Activated CD4-positive, alpha-beta memory T cell treated with anti-CD3 and anti-CD28 coated beads for 36 hours (primary cell): ENCODE measurements at places on chromosomes 13 and 19. TPM values are rescaled to one million over a fixed set of nuclear protein-coding genes. Genes with fewer than 3 reads are reported as not detected.

DNA sequence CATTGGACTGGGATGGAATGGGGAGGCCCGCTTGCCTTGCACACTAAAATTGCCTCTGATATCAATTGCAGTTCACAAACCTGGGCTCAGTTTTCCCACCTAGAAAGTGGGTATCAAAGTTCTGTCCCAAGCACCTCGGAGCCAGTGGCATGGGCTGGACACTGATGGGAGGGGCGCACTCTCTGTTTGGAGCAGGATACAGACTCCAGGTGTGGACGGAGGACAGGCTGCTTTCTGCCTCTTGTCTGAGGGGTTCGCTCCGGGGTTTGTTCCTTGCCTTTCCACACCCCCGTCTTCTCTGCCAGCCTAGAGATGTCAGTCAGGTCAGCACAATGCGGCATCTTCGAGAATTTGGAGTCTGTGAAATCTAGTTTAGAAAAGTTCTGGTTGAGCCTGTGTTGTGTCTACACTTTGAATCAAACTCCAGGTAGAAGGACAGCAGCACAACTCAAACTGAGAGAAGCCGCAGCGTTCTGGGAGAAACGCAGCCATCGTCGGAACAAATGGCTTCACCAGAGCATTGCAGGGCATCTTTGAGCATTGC is 141.9 kb downstream of the TEX29 start:
- DNase-seq: no peak

The KASH5 gene
- 2.6 TPM for total RNA-seq

The KLK14 gene
- 0.61 TPM for total RNA-seq

The TMEM145 gene
- not detected for total RNA-seq

DNA sequence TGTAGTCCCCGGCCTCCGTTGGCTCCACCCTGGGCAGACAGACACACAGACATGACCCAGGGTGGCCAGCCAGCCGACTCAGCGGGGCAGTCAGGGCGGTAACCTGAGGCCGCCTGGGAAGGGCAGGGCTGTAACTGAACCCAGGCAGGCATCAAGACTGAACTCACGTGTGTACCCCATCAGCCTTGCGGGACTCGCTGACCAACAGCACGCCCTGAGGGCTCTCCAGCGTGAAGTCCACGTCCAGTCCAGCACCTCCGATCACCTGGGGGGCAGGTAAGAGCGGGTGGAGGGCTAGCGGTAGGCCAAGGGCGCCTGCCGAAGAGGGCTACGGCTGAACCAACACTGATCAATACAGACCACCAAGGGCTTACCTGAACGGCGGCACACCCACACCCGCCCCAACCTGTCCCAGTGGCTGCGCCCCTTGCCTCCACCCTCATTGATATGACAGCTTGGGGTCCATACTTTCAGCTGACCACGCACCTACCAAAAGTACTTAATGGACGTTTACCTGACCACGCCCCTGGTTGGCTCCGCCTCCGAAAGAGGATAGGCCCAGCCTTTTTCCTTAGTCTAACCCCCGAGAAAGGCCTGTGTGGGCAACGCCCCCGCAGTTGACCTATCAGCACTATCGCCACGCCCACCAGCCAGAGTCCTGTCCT is 791 bp downstream of the TMED1 start:
- DNase-seq: no peak

The SIX5 gene
- 2.4 TPM for total RNA-seq

The MEIS3 gene
- 0.26 TPM for total RNA-seq

The CEACAM19 gene
- 0.57 TPM for total RNA-seq

The TTYH1 gene
- not detected for total RNA-seq

DNA sequence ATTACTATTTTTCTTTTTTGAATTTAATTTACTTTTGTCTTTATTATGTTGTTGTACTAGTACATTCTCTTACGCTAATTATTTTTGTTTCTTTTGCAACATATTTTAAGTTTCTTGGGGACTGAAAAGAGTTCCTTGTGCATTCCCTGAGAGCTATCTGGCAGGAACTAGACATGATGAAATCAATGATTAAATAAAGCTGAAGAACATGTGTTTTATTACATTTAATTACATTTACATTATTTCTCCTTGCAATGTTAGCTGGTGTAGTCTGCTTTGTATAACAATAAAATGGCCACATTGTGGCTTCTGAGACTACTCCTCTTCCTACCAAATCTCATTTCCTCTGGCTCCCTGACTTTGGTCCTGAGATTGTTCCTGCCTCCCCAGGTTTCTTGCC is 244.9 kb downstream of the NDFIP2 start:
- no peak for DNase-seq

DNA sequence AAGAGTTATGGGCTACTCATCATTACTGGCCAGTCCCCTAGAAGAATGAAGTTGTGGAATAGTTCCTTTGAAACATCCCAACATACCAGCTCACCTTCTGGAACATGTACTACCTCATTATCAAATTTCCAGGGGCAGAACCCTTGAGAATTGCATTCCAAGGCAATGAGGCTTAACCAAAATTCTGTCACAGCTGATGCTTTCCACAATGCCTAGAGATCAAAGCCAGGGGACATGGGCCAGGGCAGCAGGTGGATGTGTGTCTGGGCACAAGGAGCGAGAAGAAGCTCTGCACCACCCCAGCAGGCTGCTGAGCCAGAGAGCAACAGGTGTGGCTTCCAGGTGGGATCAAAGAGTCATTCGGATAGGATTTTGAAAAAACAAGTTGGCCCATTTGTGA is 362.1 kb downstream of the EFNB2 start:
- DNase-seq: no peak

DNA sequence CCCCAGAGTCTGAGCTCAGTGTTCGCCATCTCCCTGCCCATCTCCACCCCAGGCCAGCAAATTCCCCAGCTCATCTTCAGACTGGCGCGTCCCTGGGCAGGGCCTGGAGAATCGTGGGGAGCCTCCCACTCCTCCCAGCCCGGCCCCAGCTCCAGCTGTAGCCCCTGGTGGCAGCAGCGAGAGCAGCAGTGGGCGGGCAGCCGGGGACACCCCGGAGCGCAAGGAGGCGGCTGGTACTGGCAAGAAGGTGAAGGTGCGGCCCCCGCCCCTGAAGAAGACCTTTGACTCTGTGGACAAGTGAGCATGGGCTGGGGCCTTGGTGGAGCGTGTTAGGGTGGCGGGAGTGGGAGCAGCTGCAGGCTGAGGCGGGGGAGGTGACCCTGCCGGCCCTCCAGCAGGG is 8.4 kb upstream of the PRR19 start:
- no peak for DNase-seq

DNA sequence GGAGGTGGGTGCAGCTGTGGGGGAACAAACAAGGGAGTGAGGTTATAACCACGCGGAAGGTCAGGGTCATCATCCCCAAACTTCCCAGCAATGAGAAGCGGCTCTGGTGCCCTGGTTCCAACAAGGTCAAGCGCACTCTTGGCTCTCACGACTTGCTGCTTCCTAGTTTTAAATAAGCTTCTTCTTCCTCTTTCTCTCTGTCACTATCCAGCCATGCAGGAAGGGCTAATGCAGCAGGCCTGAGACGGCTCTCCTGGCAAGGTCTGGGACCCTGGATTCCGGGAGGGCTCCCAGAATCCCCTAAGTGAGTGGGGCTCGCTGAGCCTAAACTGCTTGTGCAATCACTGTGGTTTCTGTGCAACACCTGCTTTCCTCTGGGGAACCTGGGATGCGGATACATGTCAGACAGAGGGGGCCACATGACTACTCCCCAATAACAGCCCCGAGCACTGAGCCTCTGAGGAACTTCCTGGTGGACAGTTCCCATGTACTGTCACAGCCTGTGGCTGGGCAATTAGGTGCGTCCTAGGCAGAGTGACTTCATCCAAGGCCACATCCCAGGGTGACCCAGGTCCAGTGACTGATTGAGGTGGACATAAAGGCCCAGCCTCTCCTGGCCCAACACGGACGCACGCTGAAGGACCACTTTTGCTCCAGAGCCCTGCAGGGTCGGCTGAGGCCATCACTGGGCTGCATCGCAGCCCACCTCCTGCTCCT is 24.2 kb downstream of the VRK3 start:
- DNase-seq: no peak

The CDC42EP5 gene
- total RNA-seq: not detected

DNA sequence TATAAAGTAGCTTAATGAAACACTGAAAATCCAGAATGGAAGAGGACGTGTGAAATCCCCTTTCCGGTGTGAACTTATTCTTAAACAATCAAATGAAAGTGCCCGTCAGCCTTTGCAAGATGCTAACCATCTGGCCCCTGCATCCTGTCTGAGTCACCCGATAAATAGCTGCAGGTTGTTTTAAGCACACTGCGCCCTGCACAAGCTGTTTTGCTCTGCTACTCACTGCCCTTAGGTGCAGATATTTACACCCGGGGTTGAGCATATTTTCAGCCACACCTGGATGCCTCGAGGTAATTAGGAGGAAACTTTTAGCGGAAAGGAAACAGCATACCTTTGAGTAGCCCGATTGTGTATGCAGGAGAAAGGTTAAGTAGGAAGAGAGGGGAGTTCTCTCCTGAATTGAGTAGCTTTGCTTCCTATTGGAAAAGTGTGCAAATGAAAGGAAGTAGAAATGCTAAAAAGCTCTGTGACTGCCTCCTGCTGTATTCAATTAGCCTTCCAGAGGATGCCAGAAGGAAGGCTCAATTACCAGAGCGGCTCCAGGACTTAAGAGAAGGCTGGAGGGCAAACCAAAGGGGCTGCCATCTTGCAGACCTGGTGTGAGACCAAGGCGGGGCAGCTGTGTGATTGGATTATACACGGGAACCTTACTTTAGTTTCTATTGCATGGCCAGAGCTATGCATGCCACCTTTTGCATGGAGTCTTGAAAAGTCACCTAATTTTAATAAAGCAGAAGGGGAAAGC is 42.5 kb downstream of the IRS2 start:
- peak; percentile 42 for DNase-seq

- DNase-seq: no peak
Observed at GRCh38 chr19:8261881-8262280, 46.3 kb downstream of the CD320 start.

The OR7C1 gene
- not detected for total RNA-seq

The CATSPERD gene
- not detected for total RNA-seq

DNA sequence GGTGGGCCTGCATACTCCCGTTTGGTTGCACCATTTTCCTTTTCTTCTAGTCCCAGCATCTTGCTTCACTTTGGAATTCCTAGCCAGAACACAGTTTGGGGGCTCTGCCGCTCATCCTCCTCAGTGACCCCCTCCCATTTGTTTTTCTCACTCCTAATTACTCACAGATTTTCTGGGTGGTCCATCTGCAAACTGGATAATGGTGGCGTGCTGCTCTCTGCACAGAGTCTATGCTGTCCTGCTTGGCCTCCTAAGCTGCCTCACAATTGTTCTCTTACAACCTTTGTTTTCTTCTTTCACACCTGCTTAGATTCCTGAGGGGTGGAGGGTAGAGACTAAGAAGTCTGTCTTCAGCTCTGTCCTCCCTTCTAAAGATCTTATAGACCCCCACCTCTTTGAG is 80.8 kb downstream of the SHISA2 start:
- DNase-seq: no peak

DNA sequence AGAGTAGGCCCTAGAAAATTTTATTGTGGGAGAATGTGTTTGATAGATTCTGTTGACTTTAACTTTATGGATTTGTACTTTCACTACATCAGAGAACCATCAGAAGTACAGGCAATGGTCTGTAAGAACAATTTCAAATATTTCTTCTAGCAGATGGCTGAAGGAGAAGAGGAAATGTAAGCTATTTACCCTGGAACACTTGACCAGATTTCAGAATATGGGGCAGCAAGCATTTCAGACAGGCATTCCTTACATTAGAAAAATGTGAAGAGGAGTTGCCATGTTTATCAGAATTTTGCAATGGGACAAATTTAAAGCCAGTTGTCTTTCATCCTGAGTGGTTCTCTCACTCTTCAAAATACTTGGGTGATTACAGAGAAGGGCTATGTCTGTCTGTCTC is 7.5 kb downstream of the FRY start:
- no peak for DNase-seq

- peak; percentile 89 for DNase-seq
Observed at GRCh38 chr19:8252922-8253589, 43.9 kb downstream of the CERS4 start.

DNA sequence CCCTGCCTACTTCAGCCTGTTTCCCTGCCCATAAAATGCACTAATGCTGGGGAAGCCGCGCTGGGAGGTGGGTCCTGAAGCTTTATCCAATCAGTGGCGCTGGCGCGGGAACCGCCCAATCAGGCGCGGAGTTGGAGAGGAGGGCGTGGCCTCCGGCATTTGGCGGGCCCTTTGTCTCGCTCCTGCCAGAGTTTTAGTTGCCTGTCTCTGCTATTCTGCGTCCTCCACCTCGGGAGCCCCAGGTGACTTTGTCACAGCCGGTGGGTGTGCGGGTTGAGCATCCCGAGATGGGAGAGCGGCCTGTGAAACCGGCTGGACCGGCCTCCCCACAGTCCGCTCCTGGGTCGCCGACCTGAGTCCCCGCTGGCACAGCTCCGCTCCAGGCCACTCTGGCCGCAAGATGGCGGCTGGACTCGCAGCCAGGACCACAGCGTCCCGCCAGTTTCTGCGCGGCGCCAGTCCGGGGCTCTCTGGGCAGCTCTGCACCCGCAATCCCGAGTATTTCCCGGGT is 30.7 kb upstream of the ZNF429 start:
- DNase-seq: peak; percentile 94

GRCh38 chr19:18265582-18265981 is 8.7 kb downstream of the IQCN start:
- no peak for DNase-seq

DNA sequence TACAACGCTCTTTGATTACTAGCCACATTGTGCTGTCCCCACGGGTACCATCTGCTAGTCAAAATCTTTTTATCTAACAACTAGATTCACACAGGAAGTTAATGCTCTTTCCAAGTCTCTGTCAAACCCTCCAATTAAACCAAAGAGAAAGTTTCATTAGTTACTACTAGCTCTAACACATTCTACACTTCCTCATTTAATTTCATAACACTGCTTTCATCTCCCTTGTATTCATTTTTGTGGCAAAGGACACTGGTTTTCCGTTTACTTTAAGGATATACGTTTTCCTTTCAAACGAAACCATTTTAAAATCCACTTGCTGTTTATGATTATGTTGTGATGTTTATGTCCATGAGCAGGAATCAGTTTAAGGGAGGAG is 5.3 kb downstream of the DYRK1B start:
- no peak for DNase-seq

GRCh38 chr13:73136776-73137175 is 78.0 kb downstream of the KLF5 start:
- DNase-seq: no peak

DNA sequence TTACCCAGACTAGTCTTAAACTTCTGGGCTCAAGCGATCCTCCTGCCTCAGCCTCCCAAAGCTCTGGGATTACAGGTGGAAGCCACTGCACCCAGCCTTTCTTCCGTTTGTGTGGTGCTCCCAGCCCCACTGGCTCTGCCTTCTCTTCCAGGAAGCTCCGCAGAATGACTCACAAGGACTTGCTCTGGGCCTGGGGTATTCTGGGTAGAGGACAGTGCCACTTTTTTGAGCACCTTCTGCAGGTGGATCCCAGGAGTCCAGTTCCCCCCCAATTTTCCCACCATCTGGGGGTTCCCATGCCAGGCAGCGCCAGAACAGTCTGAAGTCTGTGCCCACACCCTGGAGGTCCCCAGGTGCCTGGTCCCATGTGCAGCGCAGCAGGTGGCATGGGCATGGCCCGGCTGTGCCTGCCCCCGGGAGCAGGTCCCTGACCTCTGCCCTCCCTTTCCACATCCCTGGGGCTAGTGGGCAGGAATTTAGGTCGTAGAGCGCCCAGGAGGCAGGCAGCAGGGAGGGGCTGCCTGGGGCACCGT is 1.6 kb downstream of the REEP6 start:
- no peak for DNase-seq

The GRK1 gene
- total RNA-seq: not detected
